ENCODE measurements at places on chromosomes 13 and 19. TPM values are rescaled to one million over a fixed set of nuclear protein-coding genes. Genes with fewer than 3 reads are reported as not detected.

Gene NDUFS7
- 76.7 TPM for total RNA-seq

Gene CEACAM18
- total RNA-seq: not detected

Gene UPF1
- total RNA-seq: 75.8 TPM

DNA sequence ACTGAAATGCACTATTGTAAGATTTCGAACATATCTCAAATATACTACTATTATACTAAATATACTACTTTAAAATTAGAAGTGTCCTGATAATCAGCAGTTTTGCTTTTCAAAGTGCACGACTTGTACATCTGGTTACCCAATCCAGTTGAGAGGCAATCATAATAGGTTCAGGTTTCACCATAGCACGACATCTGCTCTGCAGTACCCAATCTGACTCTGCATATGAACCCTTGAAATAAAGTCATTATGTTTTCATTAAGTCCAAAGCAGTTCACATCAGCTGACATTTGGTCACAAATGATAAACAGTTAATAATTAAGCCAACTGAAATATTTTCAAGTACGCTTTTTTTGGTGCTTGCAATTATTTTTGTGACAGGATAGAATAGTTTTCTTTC is 90.6 kb downstream of the PCDH9 start:
- DNase-seq: no peak

- DNase-seq: no peak
These were observed 477.1 kb upstream of the SGCG start for GRCh38 chr13:22703601-22704209.

DNA sequence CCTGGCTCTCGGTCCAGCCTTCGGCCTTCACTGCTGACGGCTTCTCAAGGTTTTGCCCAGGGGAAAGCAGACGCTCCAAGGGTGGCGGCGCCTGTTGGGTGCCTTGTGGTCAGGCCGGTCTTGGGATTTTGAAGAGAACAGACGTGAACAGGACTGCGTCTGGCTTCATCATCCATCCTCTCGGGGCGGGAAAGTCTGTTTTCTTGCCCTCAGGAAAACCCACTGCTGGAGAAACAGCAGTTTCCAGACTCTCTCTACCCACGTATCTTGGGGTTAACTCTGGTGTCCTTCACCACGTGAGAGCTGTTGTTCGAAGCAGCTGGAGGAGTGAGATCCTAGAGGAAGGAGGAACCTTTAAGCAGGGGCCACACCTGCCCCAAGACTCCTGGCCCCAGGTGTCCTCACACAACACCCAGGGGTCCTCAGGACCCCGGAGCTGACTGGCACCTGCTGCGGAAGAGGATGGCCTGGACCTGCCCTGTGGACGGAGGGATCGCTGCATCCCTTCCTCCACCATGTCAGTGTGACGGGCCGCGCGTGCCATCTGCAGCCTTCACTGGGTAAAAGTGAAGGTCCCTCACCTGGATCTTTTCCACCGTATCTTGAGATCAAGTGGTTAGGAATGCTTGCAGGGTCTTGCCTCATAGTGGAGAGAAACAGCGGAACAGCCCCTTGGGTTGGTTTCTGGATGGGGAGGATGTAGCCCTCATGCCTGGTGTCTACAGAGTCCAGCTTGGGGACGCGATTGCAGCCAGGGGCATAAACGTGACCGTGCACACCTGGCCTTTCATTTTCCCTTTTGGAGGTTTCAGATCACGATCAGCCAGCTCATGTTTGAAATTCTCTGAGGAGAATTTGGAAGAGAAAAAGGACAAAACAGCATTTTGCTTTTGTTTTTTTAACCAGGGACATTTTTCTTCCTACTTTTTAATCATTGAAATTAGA is 69.5 kb upstream of the MCF2L start:
- DNase-seq: no peak

DNA sequence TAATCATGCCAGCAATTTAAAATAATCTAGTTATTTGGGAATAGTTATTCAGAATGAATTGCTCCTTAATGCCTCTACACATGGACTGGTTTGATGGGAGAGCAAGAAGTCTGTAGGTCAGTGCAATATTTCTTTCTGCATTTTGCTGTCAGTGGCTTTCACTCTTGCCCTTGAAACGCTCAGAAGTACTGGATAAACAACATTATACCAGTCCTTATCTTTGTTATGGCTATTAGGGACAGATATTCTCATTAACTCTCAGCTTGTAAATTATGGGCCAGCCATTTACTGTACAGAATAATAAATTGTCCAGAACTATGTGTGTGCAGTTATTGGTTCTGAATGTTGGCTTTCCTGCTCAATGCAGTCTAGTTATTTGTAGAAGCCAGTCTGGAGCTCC is 224.4 kb downstream of the OXGR1 start:
- DNase-seq: no peak

DNA sequence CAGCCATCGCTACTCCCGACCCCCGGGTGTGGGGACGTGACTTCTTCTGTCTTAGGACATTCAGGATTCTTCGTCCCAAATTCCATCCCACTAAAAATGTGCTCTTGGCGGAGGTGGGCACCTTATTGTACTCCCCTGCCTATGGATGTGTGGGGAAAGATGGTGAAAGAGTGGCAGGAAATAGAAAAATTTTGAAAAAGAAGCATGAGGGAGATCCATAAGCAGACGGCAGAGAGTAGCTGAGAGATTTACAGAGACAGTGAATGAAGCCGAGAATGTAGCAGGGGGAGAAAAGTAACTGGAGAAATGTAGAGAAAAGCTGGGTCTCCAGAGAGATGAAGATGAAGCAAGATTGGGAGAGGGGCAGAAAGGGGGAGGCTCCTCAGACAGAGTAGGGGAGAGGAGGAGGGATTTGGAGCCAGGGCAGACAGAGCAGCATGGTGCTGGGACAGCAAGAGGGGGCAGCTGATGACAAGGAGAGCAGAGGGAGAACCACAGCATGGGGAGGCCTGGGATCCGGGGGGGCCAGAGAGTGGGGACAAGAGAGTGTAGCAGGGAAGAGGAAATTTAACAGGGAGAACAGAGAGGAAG is 843 bp downstream of the ZNF610 start:
- no peak for DNase-seq

DNA sequence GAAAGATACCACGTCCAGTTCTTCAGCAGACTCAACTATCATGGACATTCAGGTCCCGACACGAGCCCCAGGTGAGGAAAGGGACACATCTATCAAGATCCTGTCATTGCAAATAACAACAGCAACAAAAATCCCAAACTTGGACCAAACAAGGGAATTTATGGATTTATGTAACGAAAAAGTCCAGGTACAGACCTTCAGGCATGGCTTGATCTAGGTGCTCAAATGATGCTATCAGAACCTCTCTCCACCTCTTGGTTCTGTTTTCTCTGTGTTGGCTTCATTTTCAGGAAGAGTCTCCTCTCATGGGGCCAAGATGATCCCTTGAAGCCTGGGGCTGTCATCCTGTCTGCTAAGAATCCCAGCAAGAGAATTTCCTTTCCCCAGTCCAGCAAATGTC is 2.9 kb downstream of the FXYD5 start:
- no peak for DNase-seq

GRCh38 chr19:3462991-3463713 is 17.2 kb downstream of the SMIM24 start:
- DNase-seq: no peak

- DNase-seq: peak; percentile 73
These were observed 7.3 kb downstream of the RPS16 start for GRCh38 chr19:39428283-39429112.

DNA sequence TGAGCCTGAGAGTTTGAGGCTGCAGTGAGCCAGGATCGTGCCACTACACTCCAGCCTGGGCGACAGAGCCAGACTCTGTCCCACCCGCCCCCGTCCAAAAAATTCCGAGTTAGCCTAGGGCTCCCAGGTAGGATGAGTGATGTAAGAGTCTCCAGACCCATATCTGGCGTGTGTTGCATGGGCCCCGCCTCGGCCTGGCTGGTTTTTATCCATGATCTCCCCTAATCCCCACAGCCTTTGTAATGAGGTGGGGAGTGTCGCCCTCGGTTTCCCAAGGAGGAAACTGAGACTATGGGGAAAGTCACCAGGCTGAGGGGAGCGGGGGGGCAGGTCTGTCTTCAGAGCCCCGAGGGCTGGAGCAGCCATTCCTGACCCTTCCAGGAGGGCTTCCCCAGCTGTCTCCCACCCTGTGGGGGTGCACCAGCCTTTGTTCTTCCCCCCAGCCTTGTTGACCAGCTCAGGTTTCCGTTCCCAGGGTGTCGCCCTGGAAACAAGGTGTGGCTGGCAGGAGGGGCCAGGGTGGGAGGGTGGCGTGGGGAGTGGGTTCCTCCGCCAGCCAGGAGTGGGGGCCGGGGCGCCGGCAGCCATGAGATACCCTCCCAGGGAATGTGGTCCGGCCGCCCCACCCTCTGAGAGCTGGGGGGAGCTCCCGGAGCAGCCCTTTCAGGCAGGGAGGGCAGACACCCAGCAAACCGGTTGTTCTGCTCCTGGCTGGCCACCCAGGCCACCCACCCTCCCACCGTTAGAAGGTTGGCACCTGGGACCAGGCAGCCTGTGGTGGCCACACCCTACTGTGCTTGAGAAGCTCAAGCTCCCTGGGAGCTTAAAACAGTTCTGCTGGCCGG is 11.5 kb downstream of the MYH14 start:
- peak; percentile 93 for DNase-seq
